Panc1 (cell line): ENCODE measurements at places on chromosomes 2 and 18. TPM values are rescaled to one million over a fixed set of nuclear protein-coding genes. Genes with fewer than 3 reads are reported as not detected.

COLEC11 gene
- total RNA-seq: 0.31 TPM

NCKAP5 gene
- 0.10 TPM for total RNA-seq

OR6B2 gene
- not detected for total RNA-seq

RNU2-63P gene
- 14.0 TPM for total RNA-seq

SFT2D3 gene
- total RNA-seq: 5.6 TPM

PPIL3 gene
- total RNA-seq: 12.2 TPM

STK16 gene
- total RNA-seq: 29.9 TPM

LOXHD1 gene
- not detected for total RNA-seq

ABCG8 gene
- 0.03 TPM for total RNA-seq

UGT1A8 gene
- total RNA-seq: 0.15 TPM

PPP3R1 gene
- 77.9 TPM for total RNA-seq

RAPH1 gene
- total RNA-seq: 31.4 TPM

MIB1 gene
- 66.3 TPM for total RNA-seq

EML4 gene
- 107 TPM for total RNA-seq

TMEM37 gene
- total RNA-seq: 0.28 TPM

UNC80 gene
- total RNA-seq: 0.08 TPM

SH3RF3 gene
- total RNA-seq: 4.9 TPM

ZNF385B gene
- 0.28 TPM for total RNA-seq

SS18 gene
- 99.1 TPM for total RNA-seq

VWC2L gene
- not detected for total RNA-seq

ACOXL gene
- total RNA-seq: 4.9 TPM

UGT1A5 gene
- not detected for total RNA-seq

GPR75 gene
- 2.5 TPM for total RNA-seq

C2orf72 gene
- total RNA-seq: 3.2 TPM

UGT1A9 gene
- not detected for total RNA-seq

CRACDL gene
- total RNA-seq: 2.4 TPM

MAB21L4 gene
- 0.21 TPM for total RNA-seq

ITGB6 gene
- total RNA-seq: 0.08 TPM

MARCO gene
- 0.26 TPM for total RNA-seq

STK11IP gene
- 48.2 TPM for total RNA-seq

MAPK4 gene
- total RNA-seq: not detected

PKDCC gene
- total RNA-seq: 14.8 TPM

RAB6D gene
- total RNA-seq: not detected

FOXI3 gene
- total RNA-seq: not detected

PPP4R3B gene
- 50.7 TPM for total RNA-seq

ANKRD30B gene
- not detected for total RNA-seq

LDLRAD4 gene
- 0.28 TPM for total RNA-seq
